T-helper 2 cell (primary cell): ENCODE measurements at places on chromosomes 3 and 15.

DNA sequence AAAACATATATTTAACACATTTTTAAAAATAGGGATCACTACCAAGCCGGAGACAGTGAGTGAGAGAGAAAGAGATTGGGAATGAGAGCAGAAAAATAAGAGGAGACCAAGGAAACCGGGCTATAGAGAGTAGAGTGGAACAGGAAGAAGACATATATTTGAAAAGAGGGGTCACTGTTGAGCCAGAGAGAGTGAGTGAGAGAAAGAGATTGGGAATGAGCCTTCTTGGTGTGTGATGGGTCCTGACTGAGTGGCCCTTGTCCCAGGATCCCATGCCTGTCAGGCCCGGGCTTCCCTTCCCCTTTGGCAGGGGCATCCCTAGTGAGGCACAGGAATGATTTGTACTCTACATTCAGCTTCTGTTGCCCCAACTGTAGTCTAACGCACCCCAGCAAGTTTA lies 646.6 kb downstream of the NTRK3 start:
- no peak for DNase-seq

DNA sequence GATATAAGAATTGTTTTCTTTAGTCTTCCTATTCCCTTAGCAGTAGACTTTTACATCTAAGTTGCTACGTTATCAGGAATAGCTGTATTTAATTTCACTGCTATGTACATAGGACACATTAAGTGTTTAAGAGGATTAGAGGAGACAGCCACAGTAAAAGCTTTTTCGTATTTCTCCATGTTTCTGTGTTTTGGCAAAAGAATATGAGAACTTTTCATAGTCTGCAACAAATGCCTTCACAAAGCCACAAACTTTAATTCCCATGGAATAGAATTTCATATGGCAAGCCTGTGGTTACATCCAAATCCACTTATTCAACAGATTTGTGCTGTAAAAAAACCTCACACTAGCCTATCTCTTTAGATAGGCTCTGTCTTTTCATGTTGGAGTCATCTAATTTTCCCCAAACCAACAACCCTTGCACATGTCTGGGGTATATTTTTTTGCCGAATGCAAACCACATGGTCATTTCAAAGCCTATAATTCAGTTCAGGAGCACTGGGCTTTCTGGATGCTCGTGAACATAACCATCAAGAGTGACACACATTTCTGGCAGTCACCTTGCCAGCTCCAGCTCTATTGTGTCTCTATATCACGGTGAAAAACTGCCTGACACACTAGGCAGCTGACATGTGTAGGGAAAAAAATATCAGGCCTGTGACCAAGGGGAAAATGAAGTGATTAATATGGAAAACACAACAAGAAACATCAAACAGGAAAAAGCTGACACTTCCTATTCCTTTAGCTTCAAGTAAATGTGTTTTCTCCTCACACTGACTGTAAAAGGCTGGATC lies 19.2 kb downstream of the PLD1 start:
- DNase-seq = no peak

- no peak for DNase-seq
These were observed 382.5 kb downstream of the TBC1D5 start for GRCh38 chr3:17359911-17360310.

DNA sequence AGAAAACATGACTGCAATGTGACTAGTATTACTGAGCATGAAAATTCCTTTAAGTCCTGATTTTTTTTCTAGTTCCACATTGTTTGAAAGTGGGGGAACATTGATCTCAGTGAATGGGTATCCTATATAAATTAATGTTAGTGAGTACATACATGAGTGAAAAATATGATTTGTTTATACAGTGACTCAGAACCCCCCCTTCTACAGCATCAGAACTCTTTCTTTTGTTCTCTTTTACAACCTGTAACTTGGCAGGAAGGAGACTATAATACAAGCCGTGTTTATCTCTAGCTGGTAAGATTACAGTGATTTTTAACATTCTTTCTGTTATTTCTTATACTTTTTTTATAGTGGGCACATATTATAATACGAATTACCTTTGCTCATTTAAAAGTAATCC lies 384.7 kb downstream of the PDCD6IP start:
- DNase-seq = no peak

GRCh38 chr3:9916346-9916733 lies 558 bp upstream of the IL17RC start:
- no peak for DNase-seq

DNA sequence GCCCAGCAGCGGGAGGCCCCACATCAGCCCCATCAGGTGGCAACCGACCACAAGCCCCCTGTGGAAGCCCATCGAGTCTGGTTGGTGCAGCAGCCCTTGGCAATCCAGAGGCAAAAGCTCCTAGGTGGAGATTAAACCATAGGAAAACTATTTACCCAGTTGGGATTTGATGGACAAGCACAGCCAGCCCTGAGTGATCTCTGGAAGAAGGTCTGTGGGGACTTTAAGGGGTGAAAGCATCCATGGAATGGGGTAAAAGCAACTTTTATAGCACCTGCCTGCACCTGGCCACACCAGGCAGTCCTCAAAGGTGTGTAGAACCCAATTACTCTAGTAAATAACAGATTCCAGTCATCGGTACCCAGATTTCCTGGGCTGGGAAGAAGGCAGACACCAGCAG lies 206.3 kb downstream of the IGSF11 start:
- DNase-seq = no peak

- DNase-seq = no peak
These were observed 196.8 kb upstream of the MBNL1 start for GRCh38 chr3:152071924-152072323.

- DNase-seq = no peak
These were observed 80.4 kb downstream of the NEDD4 start for GRCh38 chr15:55912982-55913381.

DNA sequence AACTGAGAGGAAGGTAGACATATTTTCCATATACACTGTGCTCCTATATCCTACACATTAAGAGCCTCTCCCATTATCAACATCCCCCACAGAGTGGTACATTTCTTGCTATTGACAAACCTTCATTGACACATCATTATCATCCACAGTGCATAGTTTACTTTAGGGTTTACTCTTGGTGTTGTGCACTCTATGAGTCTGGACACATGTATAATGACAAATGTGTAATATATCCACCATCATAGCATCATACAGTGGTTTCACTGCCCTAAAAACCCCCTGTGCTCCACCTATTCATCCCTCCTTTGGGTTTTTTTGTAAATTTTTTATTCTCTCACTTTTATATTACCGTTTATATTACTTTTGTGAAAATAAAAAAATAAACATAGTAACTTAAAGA lies 22.2 kb upstream of the CLDN18 start:
- DNase-seq = no peak

DNA sequence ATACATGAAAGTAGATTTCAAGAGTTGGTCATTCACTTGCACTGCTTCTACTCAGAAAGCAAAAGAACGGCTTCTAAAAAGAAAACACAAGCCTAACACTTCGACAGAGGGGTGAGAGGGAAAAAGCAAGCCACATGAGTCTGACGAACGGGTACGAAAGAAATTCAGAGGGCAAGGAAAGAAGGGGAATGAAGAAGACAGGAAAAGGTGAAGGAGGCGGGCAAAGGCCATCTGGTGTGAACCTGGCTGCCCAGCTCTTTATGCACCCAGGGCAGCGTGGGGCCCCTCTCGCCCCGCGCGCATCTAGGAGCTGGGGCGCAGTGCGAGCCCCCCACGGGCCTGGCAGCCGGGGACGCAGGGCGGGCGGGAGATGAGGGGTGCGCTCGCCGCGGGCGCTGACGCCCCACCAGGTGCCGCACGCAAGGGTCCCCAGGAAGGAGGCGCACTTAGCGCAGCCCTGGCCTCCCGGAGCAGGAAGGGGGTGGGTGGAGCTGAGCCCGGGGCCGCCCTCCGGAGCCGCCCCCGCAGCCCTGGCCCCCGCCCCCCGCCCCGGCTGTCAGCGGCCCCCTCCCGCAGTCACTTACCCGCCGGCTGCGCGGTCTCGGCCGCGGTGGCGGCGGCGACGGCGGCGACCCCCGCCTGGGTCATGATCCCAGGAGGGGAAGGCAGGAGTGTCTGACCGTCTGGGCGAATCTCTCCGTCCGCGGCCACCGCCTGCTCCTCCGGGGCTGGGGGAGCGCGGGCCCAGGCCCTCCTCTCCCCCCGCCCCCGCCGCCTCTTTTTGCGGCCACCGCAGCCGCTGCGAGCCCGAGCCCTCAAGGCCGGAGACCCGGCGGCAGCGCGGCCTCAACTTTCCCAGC lies at the start of gene USF3:
Gene USF3, minus strand, starts transcription at position 857 of the 860 bp plus-strand sequence. CDS start 21,764 bp downstream, outside the sequence.
- DNase-seq = peak; percentile 53

- DNase-seq = no peak
These were observed 37.5 kb downstream of the MAP2K5 start for GRCh38 chr15:67579967-67580366.

GRCh38 chr3:157333551-157333991 lies 103.1 kb upstream of the PTX3 start:
- no peak for DNase-seq

GRCh38 chr15:44633603-44634002 lies 29.9 kb downstream of the SPG11 start:
- no peak for DNase-seq

DNA sequence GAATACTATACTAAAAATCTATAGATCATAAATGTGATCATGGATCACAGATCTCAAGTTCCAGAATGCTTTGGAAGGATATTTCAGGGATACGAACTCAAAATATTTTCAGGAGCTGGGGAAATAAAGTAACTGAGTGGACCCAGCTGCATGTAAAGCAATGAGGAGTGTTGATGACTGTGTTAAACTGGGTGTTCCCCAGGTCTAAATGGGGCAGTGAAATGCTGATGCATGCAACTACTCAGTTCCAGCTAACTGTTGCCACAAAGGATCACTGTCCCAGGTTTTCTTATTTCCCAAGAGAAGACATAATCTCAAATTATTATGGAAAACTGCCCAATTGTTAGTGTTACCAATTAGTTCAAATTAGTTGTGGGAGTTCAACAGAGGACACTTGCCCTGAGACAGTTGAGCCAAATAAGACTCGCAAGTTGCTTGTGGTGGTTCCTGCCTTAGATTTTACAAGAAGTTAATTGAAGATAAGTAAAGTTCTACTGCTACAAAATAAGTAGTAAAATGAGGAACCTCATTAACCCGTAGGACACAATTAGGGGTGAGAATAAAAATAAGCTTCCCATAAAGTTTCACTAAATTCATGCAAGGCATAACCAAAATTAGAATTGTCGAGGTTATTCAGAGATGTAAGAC lies 66.3 kb upstream of the IL12A start:
- no peak for DNase-seq

- DNase-seq = no peak
These were observed 2.6 kb downstream of the CYP19A1 start for GRCh38 chr15:51335538-51336410.

DNA sequence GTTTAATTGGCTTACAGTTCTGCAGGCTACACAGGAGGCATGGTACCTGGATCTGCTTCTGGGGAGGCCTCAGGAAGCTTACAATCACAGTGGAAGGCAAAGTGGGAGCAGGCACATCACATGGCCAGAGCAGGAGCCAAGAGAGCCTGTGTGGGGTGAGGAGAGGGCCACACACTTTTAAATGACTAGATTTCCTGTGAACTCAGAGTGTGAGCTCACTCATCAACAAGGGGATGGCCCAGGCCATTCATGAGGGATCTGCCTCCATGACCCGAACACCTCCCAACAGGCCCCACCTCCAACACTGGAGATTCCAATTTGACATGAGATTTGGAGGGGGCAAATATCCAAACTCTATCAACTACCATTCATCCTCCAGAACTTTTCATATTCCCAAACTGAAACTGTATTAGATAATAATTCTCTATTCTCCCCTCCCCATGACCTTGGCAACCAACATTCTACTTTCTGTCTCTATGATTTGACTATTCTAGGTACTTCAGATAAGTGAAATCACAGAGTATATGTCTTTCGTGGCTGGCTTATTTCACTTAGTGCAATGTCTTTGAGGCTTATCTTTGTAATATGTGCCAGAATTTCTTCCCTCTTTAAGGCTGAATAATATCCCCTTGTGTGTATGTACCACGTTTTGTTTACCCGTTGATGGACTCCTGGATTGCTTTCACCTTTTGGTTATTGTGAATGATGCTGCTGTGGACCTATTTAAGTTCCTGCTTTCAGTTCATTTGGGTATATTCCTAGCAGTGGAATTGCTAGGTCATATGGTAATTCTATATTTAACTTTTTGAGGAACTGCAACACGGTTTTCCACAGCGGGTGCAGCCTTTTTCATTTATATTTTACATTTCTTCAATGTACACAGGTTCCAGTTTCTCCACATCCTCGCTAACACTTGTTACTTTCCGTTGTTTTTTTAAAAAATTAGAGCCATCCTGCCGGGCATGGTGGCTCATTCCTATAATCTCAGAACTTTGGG lies 43.8 kb downstream of the TKT start:
- no peak for DNase-seq

GRCh38 chr3:66443118-66443803 lies 57.6 kb downstream of the LRIG1 start:
- no peak for DNase-seq

GRCh38 chr3:196127308-196128040 lies 45.6 kb upstream of the TFRC start:
- no peak for DNase-seq

- DNase-seq = no peak
These were observed 9.7 kb upstream of the FBLN2 start for GRCh38 chr3:13539292-13539638.

- no peak for DNase-seq
These were observed 162.7 kb upstream of the IQSEC1 start for GRCh38 chr3:13235897-13236296.

- no peak for DNase-seq
These were observed 123.8 kb downstream of the SV2B start for GRCh38 chr15:91223863-91224262.

DNA sequence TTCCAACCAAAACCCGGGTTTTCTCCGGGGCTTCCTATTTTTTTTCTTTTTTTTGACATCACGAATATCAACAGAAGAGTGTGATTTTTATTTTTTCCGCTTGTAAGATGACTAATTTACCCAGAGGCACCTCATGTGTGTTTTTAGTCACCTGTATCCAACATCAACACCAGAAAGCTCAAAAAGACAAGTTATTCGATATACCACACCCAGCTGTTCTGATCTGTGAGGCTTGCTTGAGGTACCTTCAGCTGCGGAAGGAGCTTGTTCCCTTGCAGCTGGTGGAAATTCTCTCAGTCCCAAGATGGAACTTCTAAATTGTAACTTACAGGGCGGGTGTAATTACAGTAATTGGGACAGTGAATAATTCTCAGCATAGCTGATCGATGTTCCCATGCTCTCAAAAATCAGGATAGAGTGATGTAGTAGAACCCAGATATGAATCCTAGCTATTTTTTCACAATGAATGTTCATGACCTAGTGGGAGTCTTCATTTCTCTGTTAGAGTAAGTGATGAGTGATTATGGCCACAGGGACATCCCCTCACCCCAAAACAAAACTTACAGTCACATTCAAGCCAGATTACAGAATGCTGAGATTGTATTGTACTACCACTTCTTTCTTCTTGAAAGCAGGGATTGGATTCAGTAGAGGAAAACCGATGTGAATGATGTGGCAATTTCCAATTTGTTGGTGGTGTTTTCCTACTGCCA lies 232.1 kb downstream of the AGBL1 start:
- no peak for DNase-seq

DNA sequence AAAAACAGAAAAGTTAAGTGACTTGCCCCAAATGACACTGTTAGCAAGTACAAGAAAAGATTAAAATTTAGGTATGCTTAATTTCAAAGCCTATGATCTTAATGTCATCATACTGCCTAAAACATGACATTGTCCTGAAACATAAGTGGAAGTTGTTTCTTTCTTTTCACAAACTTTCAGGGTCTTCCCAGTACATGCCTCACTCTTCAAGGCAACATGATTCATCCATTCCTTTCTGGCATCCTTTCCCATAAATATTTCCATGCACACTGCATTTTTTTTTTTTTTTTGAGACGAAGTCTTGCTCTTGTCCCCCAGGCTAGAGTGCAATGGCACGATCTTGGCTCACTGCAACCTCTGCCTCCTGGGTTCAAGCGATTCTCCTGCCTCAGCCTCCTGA lies 42.5 kb upstream of the KPNA4 start:
- DNase-seq = no peak
